ENCODE measurements at places on chromosomes 2 and 18.

DNA sequence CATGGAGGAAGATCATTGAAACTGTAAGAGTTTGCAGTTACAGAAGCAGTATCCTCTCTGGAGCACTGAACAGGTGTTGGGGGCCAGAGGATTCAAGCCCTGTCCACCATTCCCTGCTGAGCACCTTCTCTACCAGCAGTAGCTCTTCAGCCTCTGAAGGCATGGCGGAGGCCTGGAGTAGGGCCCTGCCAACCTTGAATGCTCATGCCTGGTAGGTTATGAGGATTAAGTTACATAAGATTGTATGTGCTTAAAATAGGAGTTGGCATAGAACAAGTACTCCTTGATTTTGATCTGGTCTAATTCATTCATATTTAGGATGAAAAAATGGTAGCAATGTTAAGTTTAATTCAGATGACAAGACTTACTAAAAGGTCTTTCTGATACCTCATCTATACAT, 40.2 kb downstream of the FMNL2 start:
- no peak for DNase-seq

DNA sequence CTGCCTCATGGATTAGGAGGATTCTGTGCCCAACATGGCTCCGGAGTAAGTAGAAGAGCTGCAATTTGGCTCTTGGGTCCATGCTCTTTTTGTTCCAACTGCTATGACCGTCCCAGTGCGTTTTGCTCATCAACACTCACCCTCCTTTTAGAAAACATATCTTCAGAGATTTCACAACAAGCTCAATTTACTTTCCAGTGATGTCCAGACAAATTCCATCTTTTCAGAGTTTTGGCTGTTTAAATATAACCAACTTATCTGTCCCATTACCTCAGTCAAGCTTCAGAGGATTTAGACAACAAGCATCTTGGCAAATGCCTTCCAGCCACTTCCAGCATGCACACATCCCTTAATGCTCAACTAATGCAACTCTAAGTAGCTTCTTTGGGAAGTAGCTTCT, 6.9 kb upstream of the SLC14A2 start:
- DNase-seq = no peak

- DNase-seq = no peak
Observed at GRCh38 chr2:5315512-5315911, 376.7 kb upstream of the SOX11 start.

DNA sequence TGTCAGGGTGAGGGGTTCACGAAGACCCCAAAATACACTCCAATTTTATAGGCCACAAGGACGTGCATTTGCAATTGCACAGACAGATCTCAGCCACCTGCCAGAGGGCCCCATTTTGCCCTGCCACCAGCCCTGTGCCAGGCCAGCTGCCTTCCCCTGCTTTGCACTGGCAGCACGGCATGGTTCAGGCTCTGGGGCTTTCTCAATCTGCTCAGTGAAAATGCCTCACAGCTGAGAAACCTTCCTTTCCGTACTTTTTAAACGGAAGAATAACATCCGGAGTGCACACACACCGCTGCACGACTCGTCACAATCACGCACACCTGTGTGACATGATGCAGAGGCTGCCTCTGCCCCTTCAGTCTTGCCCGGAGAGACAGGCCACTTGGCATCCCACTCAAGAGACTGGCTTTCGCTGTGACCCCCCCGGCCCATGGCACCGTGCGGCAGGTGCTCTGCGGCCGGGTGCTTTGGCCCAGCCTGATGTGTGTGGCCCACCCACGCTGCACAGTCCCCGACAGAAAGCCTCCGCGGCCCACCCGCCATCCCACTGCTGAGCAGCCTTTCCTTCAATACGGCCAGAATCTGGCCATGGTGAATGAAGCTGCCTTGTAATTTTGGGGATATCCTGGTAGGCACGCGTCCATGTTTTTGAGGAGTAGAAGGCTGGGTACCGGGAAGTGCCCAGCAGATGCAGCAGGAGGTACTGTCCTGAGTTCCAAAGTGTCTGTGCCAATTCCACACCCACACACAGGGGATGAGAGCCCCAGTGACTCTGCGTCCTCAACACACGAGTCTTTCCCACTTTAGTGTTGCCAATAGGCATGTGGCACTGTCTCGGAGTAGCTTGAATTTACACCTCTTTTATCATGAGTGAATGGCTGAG, 88.8 kb downstream of the USP40 start:
- DNase-seq = no peak

DNA sequence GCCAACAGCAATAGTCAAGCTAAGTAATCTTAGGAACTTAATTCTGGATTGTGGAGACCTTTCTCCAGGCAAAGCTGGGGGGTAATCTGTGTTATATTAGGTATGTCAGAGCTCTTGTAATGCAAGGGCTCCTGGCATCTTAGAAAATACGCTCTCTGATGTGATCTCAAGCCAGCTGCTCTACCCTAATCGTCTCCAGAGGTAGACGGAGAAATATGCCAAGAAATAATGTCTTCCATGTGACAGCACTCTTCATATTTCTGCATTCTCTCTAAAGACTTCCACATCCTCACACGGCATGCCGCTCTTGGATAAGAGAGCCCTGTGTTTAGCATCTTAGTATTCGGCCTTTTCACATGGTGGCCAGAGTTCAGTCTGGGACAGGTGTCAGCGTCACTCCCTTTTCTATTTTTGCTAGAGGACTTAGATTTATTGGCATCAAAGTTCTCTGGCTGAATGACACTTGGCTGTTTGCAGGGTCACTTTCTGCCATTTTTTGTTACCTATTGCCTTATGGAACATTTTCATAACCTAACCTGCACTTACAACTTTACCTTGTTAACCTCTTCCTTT, 25.2 kb downstream of the CAPN13 start:
- no peak for DNase-seq

DNA sequence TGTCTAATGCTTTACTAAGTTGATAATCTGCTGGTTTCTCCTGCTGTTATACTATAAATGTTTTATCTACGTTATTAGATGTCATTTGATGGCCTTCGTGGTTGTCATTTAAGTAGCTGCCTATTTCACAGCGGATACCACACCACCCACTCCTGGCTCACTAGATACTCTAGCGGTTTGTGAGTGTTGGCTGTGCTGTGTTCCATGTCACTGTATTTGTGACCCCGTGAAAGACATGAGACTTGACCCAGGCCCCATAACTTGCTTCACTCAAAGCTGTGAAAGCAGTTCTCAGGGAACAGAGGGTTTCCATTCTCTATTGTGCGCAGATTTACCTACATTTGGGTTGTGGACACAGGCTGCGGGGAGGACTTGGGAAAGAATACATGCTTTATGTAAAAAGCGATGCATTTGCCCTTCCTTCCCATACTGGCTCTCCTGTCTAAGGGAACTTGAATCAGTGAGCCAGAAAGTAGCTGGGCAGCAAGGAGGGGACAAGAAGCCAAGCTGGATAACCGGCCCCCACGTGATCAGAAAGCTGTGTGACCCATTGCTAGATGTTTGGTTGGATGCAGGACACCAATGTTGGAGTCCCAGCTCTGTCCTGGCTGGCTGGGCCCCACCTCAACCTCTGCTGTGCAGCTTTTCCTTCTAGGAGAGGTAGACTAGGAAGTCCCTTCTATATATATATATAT, 52.2 kb downstream of the PLB1 start:
- peak; percentile 19 for DNase-seq

DNA sequence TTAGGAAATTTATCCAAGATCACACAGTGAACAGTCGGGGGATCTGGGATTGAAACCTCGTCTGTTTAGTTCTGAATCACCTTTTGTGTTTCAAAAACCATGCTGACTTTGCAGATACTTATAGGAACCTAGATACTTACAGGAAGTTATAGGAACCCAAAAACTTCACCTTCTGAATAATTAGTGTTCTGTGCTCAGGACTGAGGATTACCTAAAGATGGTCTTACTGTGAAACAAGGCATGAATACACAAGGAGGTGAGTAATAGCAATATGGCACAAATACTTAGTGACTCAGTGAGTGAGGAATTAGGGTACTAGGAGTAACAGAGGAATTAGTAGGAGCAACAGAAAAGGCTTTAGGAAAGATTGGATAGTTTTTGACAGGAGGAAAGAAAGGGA, 145.5 kb downstream of the LRATD1 start:
- DNase-seq = no peak

DNA sequence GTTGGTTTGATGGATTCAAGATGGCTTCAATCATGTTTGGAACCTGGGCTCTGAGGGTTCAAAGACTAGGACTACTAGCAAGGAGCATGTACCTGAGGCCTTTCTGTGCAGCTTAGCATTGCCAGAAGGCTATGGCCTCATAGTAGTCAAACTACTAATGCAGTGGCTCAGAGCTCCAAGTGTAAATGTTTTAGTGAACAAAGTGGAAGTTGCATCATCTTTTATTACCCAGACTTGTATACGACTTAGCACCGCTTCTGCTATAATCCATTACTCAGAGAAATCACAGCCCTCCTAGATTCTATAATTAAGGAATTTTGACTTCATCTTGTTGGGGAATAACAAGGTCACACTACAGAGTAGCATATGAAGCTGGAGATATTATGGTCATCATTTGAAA, 210.5 kb downstream of the ERBB4 start:
- no peak for DNase-seq

GRCh38 chr2:98769114-98769476, 38.2 kb upstream of the MGAT4A start:
- no peak for DNase-seq

DNA sequence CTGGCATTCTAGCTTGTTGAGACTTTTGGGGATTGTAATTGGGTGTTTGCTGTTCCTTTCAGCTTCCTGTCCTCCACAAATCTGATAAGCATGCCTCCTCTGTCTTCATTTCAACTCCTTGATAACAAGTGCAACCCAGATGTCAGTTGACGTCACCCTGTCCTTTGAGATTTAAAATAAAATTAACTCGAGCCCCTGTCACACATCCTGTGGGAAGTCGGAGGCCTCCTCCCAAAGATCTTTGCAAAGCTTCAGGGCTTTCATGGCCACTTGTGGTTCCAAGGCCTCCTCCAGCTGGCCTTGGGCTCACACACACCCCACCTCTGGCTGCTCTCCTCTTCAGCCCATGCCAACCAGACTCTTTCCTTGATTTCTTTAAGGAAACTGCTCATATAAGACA, 69.9 kb upstream of the ITGA6 start:
- no peak for DNase-seq

DNA sequence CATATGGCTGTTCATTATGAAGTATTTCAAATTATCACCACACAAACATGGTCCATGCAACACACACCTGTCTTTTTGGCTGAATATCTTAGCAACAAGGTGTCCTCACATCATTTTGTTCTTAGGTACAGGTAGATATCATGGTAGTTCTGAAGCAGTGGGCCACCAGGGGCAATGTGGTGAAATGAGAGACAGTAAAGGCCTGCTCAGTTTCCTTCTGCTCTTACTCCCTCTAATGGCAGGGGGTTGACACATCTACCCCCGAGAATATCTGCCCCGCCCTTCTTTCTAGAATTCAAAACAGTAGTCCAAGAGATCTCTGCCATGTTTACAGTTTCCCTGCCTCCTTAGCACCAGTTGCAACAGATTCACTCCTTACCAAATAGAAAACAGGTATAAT, 147.0 kb upstream of the KLHL14 start:
- DNase-seq = peak; percentile 0

- DNase-seq = peak; percentile 47
Observed at GRCh38 chr2:17830053-17831034, 14.1 kb downstream of the MSGN1 start.

DNA sequence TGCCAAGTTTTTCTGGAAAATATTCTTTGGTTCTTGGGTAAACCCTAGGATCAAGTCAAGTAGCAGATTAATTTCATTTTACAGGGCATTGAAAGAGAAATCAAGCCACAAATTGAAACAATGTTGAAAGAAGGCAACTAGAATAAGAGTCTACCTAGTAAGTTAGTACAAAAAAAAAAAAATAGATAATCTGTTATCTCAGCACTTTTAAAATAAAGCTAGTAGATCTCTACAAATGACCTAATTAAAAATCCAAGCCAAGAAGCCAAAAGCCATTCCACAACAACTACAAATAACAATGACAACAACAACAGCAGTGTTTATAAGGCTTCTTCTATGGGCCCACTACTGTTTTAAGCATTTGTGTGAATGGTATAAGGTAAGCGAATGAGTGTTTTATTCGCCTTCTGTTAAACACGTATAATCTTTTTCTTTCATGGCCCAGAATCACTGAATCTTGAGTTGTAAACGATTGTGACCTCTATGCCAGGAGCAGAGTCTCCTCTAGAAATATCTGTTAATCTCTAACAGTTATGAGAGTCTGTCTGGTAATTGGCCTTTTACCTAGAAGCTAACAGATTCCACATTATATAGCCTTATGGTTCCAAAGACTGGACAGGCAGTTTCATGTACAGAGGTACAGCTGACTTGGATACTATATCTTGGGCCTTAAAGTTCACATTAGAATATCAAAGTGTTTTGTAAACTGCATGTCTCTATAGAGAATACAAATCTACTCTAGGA, 28.6 kb upstream of the CUL3 start:
- DNase-seq = no peak

- no peak for DNase-seq
Observed at GRCh38 chr2:177828557-177828956, 244.0 kb downstream of the PDE11A start.

DNA sequence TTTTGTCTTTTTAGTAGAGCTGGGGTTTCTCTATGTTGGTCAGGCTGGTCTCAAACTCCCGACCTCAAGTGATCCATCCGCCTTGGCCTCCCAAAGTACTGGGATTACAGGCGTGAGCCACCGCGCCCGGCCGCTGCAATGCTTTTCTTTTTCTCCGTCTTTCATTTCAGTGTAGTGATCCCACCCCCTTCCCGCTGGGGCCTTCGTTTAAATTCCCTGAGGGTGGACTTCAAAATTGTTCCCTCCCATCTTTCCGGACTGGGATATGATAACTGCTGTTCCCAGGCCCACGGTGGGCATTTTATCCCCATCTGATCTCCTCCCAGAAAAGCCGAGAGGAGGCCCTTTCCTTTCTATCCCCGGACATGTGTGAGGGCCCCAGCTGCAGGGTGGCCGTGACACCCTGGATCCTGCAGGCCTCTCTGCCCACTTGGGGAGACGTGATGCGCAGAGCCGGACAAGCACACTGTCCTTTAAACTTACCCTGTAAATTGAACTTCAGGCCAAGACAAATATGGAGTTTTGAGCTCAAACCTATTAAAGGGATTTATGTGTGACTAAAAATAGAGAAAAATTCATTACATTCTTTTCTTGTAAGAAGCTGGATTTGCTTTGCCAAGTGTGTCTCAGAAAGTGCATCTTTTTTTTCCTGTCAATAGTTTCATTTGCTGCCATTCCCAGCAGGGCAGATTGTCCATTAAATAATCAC, 54.5 kb upstream of the AFF3 start:
- no peak for DNase-seq

GRCh38 chr18:76234676-76235060, 260.4 kb downstream of the ZNF516 start:
- no peak for DNase-seq

DNA sequence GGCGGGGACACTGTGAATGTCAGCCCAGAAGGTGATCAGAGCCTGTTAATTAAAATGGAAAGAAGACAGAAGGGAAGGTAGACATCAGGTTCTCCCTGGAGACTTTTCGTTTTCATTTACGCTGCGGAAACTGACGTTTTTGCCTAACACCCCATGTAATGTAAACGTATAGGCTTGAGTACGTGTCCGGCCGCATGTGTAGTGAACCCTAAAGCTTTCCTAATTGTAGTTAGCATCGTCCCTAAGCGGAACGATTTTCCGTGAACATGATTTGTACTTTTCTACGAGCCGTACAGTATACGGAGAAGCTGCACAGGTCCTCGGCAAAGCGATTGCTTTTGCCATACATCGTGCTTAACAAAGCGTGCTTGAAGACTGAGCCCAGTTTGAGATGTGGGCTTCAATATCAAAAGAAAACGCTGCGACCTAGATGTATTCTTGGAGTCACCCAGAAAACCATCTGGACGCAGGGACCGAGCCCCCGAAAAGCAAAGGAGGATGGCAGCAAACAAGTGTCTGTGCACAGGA, 284 bp downstream of the TIMM21 start:
- no peak for DNase-seq
